ENCODE measurements at places on chromosomes 5 and 9.

GRCh38 chr5:119470105-119470763 lies 17.9 kb downstream of the HSD17B4 start:
- DNase-seq = no peak

DNA sequence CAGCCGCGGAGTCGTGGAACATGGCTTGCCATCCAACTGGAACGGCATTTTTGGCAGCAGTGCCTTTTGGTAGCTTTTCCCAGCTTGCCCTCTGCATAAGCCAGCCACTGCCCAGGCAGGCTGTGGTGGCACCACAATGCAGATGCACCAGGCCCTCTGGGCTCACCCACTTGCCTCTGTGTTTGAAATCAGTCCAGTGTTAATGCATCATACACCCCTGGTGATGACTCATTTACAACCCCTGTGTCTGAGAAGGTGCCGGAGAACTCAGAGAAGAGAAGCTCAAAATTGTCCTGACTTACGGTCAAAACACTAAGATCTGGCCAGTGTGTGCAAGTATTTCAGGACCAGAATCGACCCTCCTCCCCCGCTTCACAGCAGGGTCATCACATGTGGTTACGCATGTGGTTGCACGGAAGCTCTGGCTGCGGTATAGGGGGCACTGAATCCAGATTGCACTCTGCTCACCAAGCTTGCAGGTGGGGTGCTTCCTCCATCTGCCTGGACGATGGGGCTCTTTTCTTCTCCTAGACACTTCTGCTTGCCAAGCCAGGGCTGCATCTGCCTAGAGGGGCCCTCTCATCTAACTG lies 66.5 kb upstream of the SMIM15 start:
- no peak for DNase-seq

GRCh38 chr5:159130871-159131270 lies 31.2 kb upstream of the EBF1 start:
- DNase-seq = no peak

GRCh38 chr5:5695266-5695665 lies 272.8 kb downstream of the ICE1 start:
- DNase-seq = no peak

DNA sequence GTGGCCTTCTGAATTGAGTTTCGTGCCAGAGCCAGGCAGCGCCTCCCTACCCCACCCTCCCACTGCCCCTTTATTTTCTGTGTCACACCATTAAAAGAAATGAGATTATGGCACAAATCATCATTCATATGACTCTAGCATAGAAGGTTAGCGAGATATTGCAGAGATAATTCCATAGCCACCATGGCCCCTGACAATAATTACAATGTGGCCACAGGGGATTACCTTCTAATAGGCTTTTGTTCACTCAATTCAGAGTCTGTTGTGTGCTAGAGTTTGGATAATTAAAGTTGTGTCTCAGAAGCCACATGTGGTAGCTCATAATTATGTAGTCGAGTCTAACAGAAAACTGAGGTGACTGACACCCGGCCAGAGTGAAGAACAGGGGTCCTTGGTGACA lies 428.1 kb downstream of the ARHGEF28 start:
- DNase-seq = no peak

- peak; percentile 76 for DNase-seq
Measured at GRCh38 chr5:141513627-141514329, 24.9 kb downstream of the PCDHGC5 start.

GRCh38 chr9:89183146-89183545 lies 4.5 kb upstream of the SHC3 start:
- DNase-seq = no peak

DNA sequence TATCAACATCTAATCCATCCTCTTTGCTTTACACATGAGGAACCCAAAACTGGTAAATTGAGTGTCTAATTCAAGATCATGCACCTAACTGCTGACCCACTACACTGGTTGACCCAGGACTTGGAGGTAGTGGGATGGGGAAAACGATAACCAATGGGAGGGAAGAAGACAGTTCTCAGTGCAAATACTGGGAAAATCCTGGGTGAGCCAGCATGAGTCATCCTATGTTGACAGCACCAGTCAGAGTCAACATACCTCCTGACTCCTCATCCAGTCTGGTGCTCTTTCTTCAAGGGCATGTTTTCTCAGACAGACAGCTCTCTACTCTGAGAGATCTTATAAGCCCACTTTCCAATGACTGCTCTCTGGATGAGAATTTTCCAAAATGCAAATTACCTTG lies 232.8 kb upstream of the PTGER4 start:
- no peak for DNase-seq

DNA sequence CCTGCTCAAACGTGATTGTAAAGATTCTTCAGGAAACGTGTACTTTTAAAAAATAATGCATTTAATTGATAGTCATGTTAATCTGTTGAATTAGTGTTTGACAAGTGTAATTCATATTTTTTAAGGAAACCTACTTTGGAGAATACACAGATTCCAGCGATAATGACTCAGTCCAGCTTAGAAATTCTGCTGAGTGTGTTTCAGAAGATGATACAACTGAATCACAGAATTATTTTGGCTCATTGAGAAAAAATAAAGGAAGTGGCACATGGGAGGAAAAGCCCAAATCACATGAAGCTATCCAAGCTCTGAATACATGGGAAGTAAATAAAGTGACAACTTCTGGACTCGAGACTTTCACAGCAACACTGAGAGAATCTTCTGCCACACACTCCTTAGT lies 37.8 kb downstream of the ICE1 start:
- no peak for DNase-seq

DNA sequence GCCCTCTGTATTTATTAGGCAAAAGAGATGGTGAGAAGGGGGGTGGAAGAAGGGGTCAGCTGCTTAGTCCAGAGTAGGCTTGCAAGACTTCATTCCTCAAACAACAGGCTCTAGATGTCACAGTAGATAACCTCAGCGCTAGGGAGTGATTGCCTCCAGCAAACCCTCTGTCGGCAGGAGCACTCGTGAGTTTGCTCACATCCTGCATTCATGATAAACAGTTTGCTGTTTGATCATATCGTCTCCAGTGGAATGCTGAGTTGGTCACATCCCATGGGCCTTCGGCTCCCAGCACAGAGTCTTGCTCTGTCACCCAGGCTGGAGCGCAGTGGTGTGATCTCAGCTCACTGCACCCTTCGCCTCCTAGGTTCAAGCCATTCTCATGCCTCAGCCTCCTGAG lies 3.6 kb downstream of the TTC23L start:
- DNase-seq = no peak

DNA sequence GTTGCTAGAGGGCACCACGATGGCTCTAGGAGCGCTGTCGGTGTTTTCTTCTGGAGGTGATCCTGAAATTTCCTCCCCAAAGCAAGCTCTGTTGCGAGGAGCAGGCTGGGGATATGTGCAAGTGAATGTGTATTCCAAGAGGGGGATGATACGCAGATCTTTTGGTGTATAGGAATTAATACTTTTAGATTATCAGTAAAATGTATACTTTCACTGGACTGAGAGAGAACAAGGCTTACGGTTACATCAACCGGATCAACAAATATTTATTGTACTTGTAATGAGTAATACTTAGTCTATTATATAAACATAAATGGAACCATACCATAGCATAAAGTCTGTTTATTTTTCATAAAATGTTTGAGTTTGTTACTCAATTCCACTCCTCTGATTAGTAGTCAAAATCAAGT lies 632 bp upstream of the PRKAA1 start:
- DNase-seq = no peak

DNA sequence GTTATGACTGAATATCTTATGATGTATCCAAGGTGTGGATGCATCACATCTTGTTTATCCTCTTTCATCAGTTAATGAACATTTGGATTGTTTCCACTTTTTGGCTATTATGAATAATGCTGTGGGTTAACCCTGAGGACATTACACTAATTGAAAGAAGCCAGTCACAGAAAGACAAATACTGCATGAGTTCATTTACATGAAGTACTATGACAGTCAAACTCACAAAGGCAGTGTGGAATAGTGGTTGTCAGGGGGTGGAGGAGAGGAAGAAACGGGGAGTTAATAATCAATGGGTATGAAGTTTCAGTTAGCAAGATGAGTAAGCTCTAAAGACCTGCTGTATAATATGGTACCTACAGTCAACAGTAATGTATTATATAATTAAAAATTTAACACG lies 409.4 kb upstream of the CTNND2 start:
- DNase-seq = no peak

GRCh38 chr5:134100283-134101091 lies 14.0 kb upstream of the TCF7 start:
- DNase-seq = no peak

DNA sequence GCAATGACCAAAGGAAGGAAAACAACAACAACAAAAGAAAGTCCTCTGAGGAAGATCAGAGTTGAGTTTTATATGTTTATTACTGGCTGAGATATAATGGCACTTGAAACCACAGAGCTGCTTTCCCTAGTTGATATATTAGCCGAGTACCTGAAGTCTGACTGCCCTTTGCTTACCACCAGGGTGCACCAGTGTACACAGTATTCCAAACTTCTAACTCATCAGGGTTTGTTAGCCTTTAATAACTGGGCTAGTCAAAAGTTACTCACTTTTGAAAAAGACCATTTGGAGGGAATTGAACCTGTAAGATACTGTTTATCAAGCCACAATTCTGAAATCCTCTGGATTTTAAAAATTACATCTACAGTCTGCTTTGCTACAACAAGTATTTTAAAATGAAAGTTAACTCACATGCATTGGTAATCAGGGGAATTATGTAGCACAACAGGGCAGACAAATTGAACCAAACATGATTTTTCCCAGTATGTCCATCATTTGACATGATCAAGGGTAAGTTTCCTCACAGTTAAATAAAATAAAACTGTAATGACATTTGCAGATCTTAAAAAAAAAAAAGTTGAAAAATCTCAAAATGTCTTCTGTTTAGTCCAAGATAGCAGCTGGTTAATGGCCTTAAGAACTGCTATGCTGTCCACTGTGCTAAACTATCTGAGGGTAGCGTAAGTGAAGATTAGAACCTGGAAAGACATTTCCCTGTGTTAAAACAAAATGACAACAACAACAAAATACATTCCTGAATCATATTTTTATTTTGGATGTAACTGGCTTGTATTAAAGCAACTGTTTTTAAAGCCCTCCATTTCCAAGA lies 57.3 kb upstream of the C6 start:
- DNase-seq = no peak

DNA sequence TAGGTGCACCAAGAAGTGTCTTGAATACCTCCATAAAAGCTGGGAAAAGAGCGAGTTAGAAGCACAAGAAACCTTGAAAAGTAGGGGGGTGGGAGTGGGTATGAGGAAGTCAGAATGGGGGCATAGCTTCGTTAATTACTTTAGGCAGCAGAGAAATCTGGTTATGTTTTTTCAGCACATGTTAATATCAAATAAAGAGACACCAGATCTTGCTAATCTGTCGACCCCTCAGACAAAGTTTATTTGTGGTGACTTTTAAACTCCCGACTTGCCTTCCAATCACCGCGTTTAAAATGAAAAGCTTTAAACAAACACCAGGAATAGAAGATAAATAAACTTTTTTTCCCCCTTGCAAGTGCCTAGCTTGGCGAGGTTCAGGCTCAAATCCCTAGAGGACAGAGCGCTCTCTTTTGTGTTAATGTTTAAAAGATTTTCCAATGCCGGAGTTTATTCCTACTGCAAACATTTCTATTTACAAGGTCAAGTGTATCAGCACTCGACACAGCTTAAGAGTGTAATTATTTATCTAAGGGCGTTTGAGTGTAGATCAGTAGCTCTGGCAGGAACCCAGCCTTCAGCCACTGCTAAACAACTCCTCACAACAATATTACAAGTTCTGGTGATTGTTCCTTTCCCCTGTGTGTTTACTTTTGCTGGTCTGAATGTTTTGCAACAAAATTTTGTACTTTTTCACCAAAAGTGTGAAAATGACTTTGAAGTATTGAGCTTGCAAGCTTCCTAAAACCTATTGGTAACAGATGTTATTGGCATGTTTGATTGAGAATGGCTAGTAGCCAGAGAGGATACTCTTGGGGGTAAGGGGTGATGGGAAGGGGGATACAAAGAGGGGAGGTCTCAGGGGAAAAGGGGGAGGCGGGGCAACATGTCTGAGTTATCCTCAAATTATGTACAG lies 3.8 kb downstream of the GAS1 start:
- no peak for DNase-seq

DNA sequence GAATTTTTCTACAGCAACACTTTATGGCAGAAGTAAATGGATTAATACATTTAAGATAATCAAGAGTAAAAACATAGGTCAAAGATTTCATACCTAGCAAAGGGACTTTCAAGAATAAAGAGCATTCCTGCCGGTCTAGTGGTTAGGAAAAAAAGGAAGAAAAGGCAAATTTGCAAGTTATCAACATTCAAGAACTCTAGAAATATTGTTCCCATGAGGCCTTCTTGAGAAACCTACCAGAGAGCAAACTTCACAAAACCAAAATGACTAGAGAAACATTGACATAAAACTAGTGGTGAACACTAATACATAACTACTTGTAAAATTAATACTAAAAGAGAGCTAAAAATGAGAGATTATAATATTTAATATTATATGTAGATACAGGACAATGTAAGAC lies 320.2 kb upstream of the RGMB start:
- DNase-seq = no peak

DNA sequence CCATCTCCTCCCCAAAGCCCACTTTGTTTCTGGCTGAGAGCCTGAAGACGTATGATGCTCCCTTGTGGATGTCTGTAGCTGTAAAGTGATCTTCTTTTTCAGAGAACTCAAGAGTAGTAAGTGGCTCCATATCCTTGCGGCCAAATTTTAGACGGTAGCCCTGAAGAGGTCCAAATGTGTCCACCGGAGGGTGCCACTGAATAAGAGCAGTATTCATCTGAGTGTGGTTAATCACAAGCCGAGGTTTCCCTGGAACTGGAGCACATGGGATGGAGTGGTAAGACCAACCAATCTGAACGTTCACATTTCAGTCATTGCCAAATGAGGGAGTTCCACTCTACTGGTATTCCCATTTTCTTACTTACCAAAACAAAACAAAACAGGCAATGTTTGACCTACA lies 686.5 kb upstream of the DMAC1 start:
- DNase-seq = no peak

DNA sequence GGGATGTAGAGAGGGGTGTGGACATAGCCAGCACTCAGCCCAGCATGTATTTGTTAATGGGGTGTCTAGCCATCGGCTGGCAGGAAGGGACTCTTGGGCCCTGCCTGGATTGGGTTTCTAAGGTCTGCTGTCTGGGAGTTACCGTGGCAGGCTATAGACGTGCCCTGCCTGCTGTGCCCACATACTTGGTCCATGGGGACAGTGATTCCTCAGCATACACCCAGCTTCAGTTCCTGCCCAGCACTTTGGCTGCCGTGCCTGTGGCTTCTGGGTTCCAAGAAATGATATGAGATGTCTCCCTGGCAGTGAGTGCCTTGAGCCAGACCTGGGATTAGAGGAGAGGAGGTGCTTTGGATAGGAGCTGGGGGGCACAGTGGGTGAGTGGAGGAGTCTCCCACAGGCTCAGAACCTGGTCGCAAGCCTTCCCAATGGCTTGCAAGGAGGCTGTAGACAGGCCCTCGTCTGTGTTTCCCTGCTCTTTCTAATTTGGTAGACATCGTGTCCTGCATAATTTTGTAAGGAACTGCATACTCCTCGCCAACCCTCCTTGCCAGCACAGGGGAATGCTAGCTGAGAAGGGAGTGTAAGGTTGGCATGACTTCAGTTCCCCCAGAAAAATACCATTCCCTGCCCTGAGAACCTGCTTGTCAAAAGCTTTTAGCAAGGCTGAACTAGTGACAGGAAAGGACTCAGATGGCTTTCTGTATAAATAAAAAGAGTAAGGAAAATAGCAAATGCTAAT lies 287.9 kb downstream of the ZSWIM6 start:
- DNase-seq = no peak
